Anterior cingulate cortex (tissue), 58 donors: ENCODE measurements at places on chromosomes 5 and 9.
A peak's percentile ranks its signal among the peaks of the same experiment; 100 is the strongest.

- no peak for DNase-seq
Observed at GRCh38 chr9:18393340-18394130, 80.4 kb upstream of the ADAMTSL1 start.

GRCh38 chr5:13921578-13921977 is 22.9 kb downstream of the DNAH5 start:
- DNase-seq: no peak

DNA sequence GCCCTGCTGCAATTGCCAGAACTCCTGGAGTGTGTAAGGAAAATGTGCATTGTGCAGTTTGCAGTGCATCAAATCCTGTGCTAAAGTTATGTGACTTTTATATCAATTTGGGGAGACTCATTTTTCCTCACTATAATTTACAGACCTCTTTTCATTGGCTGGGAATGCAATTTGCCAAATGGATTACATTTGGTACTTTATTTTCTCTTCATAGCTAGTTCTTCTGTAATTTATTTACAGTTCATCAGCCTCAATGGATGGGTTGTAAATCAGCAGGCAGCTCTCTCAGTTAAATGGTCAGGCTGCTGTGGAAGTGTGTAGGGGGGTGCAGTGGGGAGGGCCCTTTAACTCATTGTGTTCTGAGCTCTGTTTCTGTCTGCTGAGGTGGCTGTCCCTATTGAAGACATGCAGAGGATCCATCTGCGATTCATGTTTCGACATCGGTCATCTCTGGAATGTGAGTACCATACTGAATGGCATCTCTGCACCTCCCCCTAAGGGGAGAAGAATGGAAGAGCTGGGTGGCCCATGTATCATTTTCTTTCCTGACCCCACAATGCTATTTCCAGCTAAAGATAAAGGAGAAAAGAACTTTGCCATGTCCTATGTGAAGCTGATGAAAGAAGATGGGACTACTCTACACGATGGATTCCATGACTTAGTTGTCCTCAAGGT is 74.6 kb downstream of the DOCK2 start:
- no peak for DNase-seq

DNA sequence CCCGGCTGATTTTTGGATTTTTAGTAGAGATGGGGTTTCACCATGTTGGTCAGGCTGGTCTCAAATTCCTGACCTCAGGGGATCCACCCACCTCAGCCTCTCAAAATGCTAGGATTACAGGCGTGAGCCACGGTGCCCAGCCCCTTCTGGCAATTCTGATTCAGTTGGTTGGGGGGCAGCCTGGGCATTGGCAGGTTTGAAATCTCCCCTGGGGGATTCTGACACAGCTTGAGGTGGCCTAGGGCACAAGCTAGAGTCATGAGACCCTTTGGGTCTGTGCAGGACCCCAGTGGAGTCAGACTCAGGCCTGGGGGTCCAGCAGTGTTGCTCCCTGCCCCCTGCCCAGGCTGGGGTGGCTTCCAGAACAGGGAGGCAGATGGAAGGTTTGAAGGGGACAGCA is 239.8 kb downstream of the PBX3 start:
- no peak for DNase-seq

- DNase-seq: no peak
Observed at GRCh38 chr9:64773491-64773931, 511.5 kb downstream of the FOXD4L5 start.

- DNase-seq: no peak
Observed at GRCh38 chr5:67896311-67896929, 319.1 kb upstream of the PIK3R1 start.

DNA sequence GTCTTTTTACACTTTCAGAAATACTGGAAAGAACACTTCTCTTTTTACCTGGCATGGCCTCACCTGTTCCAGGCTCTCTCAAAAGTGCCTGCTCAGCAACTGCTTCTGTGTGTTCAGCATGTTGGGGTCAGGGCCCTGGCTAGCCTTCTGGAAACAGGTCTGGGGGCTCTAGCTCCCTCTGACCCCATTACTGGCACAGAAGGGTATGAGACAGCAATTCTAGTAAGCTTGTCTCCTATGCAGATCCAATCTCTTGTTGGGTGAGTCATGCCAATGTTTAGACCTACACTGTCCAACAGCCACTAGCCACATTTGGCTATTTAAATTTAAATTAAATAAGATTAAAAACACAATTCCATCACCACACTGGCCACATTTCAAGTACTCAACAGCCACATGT is 80.8 kb downstream of the MAPKAP1 start:
- no peak for DNase-seq

GRCh38 chr9:130181678-130182380 is 9.6 kb downstream of the NCS1 start:
- DNase-seq: no peak

- DNase-seq: peak; percentile 44
Observed at GRCh38 chr9:137138058-137138721, 764 bp upstream of the GRIN1 start.

- no peak for DNase-seq
Observed at GRCh38 chr9:131278702-131279111, 2.4 kb upstream of the FAM78A start.

DNA sequence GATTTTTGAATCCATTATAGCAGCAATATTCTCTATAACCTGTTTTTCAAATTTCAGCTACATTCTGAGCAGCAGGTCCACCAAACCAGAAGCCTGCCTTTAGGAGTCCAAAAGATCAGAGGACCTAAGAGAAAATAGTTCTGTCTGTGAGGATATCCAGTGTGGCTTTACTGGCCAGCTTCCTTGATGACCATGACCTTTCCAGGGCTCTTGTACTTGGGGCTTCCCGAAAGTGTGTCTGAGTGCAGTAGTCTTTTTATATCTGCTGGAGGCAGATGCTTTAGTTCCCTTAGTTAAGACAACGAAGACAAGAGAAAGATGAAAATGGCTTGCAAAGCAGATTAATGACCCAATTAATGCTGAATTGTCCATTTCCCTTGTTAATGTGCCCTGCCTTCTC is 72.4 kb downstream of the SGCD start:
- DNase-seq: no peak

DNA sequence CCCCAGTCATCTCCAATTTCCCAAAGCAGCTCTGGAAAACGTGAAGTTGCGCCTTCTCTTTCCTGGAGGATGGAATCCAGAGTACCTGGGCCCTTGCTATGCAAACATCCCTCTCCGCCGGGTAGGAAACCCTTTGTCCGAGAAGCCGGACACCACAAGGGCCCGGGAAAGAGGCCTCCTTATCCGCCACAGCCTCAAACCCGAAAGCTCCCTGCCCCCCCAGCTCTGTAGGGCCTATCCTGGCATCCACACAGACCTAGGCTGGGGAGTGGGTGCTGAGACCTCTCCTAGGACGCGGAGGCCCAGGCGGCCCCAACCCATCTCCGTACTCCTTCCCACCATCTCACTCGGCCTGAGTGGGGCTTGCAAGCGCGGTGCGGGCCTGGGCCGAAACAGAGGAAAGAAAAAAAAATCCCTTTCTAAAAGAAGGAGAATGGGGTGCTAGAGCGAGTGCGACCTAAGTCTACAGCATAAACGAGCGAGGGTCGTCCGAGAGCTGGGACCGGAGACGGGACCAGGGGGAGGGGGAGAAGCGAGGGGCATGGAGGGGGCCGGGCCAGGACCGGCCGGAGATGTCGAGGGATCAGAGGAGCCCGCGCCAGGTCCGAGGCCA is 624 bp downstream of the FBXW11 start:
- peak; percentile 50 for DNase-seq

DNA sequence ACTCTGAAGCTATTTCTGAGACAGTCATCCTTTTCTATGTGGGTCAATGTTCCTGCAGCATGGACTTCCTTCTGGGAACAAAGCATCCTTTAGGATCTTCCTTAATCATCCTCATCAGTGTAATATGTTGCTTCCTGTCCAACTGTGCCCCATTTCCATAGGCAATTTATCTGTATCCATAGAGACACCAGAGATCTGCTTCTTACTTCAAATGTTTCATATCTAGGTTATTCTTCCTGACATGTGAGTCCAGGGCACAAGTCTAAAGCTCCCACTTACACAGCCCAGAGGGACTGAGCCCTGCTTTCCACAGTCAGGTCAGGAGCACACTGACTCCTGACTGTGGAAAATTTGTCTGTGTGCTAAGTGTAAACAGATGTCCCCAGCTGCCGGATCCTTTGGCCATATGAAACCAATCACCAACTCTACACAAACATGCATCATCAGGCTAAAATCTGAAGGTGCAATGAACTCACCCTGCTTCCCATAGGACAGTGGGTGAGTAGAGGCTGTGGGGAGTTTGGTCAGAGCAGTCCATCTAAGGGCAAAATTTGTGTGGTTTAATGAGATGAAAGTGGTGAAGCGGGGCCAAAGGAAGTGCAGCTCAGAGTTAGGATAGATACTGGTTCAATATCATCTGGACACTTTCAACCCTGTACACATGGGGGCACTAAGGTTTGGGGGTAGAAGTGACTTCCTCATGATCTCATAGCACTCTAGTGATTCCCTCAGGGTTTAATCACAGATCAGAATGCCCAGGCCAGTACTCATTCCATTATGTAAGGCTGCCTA is 85.2 kb upstream of the TNC start:
- no peak for DNase-seq

DNA sequence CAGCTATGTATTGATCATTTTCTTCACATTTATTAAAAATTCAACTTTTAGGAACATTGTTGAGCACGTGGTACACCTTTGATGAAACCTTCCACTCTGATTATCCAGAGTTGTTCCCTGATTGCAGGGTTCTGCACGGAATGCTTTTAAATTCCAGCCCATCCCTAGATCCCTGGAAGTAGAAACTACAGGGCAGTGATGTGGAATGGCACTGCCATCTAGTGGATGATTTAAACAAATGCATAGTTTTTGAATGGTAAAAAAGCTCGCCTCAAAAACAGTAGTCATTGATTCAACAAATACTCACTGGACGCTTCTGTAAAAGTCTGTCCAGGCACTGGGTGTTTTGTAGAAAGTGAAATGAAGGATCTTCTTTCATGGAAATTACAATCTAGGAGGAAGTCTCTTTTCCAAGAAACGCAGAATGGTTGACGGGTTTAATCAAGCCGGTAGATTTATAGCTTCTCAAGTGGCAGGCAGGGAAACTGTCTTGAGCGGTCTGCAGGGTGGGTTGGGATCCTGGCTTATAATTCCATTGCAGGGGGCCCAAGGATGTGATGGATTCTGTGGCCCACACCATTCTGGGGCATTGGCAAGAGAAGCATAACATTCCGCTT is 118.4 kb downstream of the ARHGAP26 start:
- DNase-seq: no peak

DNA sequence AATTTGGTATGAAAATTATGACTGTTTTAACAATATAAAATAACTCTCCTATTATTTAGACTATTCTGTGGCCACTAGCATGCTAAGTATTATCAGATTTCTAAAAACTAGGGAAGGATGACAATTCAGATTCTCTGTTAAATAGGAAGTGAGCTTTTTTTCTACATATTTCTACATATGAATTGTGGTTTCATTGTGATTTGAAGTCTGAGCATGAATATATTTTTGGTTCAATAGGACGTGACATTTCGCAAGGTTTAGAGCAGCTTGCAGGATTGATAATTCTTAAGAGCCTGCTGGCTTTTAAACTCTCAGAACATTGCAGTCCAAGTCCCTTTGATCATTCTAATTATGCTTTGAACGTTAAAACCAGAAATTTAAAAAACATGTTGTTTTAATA is 82.9 kb downstream of the ADGRV1 start:
- DNase-seq: no peak

DNA sequence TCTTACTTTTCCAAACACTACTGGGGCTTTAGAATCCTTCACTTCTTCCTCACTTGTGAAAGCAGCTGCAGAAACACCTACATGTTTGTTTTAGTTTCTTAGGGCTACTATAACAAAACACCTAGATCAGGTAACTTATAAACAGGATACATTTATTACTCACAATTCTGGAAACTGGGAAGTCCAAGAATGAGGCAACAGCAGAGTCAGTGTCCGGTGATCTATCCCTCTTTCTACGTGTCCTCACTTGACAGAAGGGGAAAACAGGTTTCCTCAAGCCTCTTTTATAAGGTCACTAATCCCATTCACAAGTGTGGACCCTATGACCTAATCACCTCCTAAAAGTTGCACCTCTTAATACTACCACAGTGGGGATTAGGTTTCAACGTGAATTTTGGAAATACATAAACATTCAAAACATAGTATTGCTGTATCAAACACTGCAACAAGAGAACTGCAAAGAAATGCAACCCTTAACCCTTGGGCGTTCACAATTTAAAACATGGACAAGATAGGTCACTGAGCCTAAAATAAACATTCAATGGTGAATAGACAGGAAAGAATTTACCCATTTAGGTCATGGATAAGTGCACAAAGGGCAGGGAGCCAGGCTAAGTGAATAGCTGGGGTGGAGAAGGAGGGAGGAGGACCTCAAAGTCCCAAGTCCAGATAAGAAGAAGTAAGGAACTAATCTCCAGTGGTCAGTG is 104.3 kb downstream of the PIK3R1 start:
- DNase-seq: no peak

GRCh38 chr5:52989025-52989780 is at the start of gene ITGA2:
TSS of gene ITGA2 (plus strand) at chr5:52989352. CDS start at chr5:52989469, 117 bp downstream.
- peak; percentile 41 for DNase-seq
